ENCODE measurements at places on chromosomes 12 and 14.

- no peak for DNase-seq
These were observed 31.2 kb upstream of the MED13L start for GRCh38 chr12:116308647-116309046.

DNA sequence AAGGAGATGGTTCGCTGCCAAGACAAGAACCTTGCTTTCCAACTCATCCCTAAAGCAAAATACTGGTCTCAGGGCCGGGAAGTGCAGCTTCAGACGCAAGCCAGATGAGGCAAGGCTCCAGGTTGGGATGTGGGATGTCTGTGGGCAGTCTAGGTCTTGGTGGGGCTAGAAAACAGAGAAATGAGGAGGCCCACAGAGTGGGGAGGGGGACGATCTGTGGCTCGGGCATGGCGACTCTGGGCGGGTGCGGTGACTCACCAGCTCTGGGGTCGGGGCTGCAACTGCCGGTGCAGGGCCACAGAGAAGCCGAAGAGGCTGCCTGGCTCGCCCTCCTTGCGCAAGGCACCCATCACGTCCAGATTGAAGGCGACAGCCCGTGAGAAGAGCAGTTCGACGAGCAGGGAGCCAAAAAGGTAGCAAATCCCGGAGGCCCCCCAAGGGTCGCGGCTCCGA is 459 bp downstream of the ITGA7 start:
- no peak for DNase-seq

DNA sequence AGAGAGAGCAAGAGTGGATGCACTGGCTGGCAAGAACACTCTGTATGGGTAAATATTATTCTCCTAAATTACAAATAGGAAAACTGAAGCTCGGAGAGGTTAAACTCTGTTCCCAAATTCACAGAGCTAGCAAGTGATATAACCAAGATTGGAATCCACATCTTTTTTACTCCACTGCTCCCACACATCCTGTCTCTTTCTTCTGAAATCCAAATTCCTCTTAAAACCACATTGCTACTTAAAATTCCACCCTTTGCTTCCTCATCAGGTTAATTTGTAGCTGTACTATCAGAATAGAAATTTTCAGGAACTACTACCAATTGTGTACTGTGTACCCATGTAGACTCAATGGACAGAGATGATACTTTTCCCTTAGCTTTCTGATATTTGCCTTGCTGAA is 74.4 kb downstream of the ARMH4 start:
- DNase-seq, result no peak

- no peak for DNase-seq
These were observed 99.3 kb downstream of the CACNA1C start for GRCh38 chr12:2152134-2152533.

DNA sequence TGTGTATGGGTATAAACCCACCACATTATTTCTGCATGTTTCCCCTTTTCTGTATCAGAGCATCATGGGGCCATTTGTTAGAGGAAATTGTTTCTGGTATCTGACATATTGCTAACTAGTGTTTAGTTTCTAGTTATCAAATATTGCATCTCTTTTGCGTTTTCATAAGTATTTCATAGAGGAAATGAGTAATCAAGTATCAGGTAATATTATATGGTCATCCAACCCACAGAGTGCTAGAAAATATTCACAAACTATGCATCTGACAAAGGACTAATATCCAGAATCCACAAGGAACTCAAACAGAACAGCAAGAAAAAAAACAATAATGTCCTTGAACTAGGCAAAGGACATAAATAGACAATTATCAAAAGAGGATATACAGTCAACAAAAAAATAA is 258.9 kb upstream of the LRIG3 start:
- DNase-seq, result no peak

- no peak for DNase-seq
These were observed 75.2 kb downstream of the TNFAIP2 start for GRCh38 chr14:103198131-103199105.

DNA sequence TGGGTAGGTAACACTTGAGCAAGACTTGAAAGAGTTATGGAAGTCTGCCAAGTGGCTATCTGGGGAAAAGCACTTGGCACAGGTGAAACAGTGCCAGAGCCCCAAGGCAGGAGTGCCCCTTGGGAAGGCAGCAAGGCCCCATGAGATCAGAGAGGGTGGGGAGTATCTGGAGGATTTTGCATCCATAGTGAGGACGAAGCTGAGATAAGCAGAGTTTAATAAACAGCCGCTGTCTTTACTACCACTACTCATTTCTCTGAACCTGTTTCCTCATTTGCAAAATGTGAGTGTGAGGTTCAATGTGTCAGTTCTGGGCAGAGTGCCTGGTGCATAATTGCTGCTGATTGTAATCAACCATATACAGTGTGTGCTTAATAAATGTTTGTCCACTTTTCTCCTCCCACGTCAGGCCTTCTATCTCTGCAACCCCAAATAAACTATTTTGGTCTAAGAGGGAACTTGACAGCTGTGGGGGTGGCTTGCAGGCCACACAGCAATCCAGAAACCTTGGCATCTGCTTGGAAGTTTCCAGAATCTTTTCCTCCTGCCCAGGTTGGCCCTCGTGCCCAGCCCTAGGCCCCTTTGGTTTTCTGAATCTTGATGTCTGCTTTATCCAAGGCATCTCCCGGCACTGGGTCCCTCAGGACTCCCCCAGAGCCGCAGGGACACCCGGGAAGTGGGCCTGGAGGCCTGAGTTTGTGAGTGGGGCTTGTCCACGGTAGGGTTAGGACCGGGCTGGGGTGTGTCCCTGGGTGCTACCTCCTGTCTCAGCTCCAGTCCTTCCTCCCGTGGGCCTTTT is 4.5 kb downstream of the ABCB9 start:
- no peak for DNase-seq

DNA sequence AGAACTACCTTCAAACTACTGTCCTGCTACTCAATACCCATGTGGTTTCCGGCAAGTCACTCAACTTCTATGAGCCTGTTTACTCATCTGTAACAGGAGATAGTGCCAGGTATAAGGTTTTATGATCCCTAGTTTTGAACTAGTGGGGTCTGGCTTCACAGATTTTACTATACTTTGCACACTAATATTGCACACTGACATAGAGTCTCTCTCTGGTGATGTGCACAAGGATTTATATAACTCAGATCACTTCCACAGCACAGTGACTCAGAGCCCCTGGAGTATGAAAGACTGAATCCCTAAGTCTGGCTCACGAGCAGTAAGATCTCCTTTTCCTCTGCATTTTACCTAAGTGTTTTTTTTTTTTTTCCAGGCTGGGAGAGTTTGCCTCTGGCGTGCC is 69.7 kb upstream of the SLC38A2 start:
- DNase-seq, result no peak

DNA sequence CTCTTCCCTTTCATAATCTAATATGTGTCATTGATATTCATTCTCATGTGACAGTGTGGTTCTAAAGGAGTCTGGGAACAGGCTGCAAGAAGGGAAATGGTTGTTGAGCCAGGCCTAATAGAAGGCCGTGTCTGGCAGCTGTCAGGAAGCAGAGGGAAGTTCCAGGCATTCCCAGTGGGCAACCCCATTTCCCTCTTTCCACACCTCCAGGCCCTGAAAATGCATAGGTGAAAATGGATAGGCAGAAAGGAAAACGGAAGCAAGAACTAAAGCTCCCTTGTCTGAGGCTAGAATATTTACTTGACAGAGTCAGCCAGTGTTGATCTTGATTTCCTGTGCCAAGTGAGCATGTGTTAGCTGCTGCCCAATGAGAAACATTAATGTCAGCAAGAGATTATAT is 97.7 kb downstream of the PPM1A start:
- no peak for DNase-seq

DNA sequence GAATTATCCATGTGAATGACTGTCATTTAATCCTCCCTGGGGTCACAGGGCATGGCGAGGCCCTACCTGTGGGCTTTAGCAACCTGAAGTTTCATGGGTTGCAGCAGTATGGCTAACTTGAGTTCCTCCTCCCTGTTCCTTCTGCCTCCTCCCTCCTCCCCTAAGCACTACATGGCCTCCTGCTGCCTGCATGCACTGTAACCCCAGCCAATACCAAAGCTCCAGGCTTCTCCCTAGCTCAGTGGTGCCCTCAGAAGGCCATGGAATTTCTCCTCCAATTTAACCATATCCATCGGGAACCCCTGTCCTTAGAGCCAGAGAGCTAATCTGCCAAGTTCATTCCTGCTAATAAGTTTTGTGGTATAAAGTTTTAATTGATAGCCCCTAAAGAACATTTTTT is 95.1 kb downstream of the NT5DC3 start:
- DNase-seq, result no peak

- no peak for DNase-seq
These were observed 13.2 kb upstream of the RXYLT1 start for GRCh38 chr12:63766498-63766897.

DNA sequence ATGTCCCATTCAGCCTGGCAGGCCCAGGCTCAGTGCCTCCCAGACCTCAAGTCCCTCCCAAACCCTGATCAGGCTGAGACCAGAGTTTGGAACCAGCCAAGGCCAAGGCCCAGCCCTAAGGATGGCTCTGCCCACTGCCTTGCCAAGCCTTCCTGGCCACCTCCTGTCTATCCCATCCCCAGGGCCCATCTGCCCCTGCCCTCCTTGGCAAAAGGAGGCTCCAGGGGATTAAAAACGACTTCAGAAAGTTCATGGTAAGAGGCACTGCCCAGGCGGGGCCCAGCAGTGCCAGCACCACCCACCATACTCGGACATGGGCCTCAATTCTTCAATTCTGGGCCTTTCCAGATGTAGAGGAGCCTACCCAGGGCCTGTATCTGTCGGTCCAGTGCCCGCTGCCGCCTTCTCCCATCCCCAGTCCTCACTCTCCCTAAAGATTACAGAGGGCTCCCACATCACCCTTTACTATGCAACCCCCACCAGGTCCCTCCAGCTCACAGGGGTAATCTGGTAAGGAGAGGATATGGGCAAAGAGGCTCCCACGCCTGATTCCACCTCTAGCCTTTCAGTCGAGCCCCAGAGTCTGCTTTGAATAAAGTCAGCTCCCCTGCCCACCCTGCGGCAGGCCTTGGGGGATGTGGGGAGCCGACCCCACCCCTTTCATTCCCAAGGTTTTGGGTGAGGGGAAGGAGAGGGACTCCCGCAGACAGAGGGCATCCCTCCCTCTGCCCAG is 932 bp downstream of the ADCY6 start:
- no peak for DNase-seq

DNA sequence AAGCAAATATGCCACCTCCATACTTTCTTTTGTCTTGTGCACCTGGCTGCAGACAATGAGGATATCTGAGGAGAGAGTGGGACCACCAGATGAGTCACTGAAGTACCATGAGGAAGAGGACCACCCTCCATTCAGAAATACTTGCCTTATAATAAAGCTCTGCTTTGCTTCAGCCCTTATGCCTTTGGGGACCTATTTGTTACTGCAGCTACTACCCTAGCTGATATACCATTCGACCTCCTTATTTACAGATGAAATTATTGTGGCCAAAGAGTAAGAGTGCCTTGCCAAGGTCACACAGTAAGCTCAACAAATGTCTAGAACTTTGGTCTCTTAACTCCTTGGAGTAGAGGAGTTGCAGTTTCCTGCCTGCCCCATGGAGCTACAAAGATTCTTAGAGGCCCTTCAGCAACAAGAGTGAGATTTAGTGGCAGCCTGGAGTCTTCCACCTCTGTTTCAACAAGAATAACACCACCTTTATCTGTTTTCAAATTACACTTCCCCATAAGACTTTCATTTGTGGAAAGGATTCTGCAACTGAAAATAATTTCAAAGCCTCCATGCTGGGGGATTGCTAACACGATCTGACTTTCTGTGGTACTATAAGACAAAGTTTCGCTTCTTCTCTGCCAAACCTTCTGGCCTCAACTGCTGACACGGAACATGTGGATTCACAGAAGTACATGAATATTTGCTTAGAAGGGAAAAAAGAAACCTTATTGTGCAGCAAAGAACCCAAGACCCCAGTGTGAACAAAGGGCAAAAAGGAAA is 3.6 kb downstream of the CMKLR1 start:
- no peak for DNase-seq

DNA sequence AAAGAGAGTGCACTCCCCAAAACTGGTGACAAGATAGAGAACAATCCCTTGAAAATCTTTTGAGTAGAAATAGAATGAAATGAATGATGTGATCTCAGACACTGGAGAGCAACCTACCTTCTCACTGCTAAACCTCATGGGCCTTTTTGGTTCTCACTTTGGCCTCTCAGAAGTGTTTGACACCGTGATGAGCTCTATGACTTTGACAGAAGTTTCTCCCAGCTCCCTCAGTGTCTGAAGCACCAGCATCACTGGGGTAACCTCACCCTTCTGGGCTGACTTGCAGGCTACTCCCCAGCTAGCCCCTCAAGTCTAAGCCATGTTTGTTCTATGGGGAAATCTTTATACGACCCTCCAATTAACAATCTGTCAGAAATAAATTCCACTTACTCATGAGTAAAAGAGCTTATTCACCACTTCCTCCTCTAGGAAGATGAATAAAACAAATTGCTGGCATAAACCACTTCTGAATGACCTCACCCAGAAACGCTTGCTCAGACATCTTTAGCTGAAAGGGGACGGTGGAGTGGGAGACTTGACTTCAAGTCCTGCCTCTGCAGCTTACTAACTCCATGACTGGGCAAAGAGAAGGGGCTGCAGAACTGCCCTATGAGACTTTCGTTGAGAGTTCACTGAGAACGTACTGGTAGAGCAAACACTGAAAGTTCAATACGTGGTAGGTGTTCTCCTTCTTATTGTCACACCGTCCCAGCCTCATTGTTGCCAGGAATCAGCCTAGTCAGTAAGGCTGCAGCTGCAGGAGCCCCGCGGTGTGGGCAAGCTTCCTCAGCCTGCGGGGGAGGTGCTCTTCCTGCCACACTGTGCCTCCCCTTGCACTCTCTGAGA is 46.5 kb downstream of the ST8SIA1 start:
- no peak for DNase-seq

DNA sequence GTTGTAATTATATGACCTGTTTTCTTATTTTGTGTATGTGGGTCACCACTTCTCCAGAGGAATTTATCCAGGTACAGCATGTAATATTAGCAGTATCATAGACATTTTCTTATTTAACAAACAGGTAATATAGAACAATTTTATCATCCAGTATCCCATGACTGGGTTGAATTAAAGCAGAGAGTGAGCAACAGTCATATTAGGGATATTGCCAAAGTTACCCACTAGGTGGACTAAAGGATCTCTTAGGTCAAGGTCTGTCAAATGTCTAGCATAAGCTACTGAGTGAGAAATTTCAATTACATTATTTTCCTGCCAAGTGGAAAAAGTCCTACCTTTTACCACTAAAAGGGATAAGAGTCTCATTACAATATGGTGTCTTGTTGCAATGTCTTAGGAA is 62.1 kb upstream of the TRIM9 start:
- no peak for DNase-seq

DNA sequence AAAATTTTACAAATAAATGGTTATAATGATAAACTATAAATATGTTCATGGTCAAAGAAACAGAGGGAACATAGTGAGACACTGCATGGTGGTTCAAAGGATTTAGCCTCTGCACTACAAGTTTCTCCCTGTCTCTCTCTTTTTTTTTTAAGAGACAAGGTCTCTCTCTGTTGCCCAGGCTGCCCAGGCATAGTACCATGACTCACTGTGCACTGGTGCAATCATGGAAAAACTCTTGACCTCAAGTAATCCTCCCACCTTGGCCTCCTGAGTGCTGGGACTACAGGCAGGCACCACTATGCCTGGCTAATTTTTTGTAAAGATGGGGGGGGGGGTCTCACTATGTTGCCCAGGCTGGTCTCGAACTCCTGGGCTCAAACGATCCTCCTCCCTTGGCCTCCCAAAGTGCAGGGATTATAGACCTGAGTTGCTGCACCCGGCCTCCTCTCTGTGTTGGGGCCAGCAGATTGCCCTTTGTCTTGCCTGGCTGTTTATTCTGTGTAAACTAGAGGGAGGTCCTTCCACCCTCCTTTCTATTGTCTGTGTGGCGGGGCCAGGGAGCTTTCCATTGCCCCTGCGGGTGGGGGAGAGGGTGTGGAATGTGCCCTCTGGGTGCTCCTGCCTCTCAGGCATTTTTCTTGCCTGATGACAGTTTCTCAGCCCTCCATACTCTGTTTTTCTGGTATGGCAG is 22.1 kb downstream of the MTHFD1 start:
- DNase-seq, result no peak

Data from GOT3 (cell line).